ENCODE measurements at places on chromosomes 11 and 22.

- no peak for DNase-seq
Measured at GRCh38 chr11:29008481-29008880, 900.3 kb downstream of the METTL15 start.

DNA sequence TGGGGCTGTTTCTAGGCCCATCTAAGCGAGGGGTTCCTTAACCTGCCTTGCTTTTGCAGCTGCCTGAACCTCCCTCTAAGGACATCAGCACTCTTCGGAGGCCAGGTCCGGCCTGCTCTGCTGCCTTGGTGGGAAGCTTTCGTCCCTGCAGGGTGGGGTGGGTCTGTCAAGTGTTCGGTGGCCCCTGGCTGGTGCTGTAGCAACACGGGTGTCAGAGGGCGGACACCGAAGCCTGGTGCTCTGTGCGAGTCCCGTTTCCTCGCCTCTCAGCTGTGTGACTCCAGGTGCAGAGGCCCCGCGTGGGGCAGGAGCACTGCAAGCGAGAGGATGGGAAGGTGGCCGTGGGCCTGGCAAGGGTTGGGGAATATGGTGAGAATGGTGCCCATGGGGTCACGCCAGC lies 64.6 kb downstream of the CDKN1C start:
- no peak for DNase-seq

- DNase-seq, result no peak
Measured at GRCh38 chr22:38504731-38505540, 1.2 kb downstream of the DDX17 start.

GRCh38 chr11:122271137-122271536 lies 155.1 kb upstream of the BLID start:
- no peak for DNase-seq

GRCh38 chr11:117907276-117908108 lies 21.7 kb downstream of the TMPRSS13 start:
- peak; percentile 35 for DNase-seq

GRCh38 chr11:129281471-129282415 lies 89.6 kb upstream of the ARHGAP32 start:
- no peak for DNase-seq

DNA sequence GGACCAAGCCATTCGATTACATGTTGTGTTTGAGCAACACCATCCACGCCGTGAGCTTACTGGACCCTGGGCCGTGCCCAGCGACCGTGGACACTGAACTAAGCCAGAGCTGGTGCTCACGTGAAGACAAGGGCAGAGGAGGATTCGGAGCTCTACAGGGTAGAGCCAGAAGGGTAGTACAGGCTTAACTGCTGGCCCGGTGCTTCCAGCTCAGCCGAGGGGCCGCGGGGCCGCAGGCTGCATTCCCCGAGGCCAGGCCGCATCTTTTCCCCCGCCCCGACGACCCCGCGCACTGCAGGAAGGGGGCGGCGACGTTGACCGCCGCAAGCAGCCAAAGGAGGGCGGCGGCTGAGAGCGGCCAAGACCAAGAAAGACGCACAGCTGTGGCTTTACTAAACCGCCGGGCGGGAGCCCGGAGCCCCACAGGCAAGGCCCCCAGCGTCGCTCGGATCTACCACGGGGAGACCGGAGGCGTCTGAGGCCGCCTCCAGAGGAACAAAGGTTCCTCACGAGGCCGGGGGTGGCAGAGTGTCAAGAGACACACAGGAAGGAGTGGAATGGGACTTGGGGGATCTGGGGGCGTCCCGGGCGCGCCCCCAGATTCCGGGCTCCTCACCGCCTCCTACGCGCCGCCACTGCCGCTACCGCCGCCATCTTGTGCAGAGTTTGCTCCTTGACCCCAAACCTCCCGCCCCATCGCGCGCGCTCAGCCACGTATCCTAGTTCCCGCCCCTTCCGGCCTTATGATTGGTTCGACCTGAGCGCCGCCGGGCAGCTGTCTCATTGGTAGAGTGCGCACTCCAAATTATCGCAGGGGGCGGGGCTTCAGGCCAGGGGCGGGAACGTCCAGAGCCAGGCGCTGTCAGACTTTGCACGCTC lies at the start of gene GANAB:
GANAB (minus strand) TSS at position 668 of the 879 bp plus-strand sequence; CDS start at position 654, 14 bp downstream.
- peak; percentile 99 for DNase-seq

GRCh38 chr22:20615533-20616450 lies 108.4 kb downstream of the MED15 start:
- no peak for DNase-seq

DNA sequence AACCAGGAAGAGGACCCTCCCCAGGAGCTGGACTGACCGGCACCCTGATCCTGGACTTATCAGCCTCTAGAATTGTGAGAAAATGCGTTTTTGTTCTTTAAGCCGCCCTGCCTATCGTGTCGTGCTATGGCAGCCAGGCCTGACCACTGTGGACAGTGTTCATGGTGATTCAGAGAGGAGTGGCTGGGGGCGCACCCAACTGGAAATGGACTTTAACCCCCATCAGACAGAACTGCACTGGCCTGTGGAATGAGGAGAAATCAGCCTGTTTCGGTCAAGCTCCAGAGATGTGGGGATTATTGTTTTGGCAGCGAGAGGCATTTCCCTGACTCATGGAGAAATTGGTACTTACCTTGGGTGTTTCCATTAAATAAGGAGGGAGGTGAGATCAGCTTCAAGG lies 1437.8 kb downstream of the BRD1 start:
- no peak for DNase-seq

- DNase-seq, result no peak
Measured at GRCh38 chr11:35623621-35624168, 5.4 kb downstream of the FJX1 start.

GRCh38 chr11:5689551-5689983 lies at the start of gene TRIM22:
TSS of gene TRIM22 (plus strand) at chr11:5689790. CDS start at chr11:5696233, 6,443 bp downstream.
- DNase-seq, result no peak

- no peak for DNase-seq
Measured at GRCh38 chr22:34709641-34710040, 356.3 kb upstream of the ISX start.

- no peak for DNase-seq
Measured at GRCh38 chr11:33674035-33674814, 26.4 kb downstream of the C11orf91 start.

DNA sequence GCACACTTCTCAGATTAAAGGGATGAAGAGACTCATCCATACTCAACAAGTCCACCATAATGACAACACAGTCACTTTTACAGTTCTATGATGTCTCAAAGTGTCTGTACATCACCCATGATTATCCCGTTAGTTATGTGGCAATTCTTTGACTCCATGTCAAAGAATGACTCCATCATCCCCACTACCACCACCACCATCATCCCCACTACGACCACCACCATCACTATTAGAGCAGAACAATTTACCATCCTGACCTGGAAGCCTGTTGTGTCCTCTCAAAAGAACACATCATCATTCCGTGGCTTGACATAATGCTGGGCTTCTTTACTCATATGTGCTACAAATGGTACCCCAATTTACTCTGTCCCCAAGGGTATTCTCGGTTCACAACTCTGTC lies 13.7 kb downstream of the PRR5L start:
- DNase-seq, result no peak

DNA sequence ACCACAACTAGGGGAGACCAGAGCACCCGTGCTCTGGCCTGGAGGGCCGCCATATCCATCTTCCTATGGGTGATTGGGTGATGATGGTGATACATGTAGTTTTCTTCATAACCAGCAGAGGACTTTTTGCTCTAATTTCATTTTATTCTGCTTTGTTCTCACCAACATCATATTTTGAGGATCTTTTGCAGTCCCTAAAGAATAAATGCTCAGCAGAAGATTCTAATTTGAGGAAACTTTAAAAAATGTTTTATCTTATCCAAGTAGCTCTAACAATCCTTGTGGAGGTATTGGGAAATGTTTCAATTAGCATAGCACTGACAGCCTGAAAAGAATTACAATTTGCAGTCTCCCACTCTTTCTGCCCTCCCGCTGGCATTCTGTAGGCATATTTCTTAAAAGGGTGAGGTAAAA lies 544.0 kb downstream of the NTM start:
- DNase-seq, result no peak

DNA sequence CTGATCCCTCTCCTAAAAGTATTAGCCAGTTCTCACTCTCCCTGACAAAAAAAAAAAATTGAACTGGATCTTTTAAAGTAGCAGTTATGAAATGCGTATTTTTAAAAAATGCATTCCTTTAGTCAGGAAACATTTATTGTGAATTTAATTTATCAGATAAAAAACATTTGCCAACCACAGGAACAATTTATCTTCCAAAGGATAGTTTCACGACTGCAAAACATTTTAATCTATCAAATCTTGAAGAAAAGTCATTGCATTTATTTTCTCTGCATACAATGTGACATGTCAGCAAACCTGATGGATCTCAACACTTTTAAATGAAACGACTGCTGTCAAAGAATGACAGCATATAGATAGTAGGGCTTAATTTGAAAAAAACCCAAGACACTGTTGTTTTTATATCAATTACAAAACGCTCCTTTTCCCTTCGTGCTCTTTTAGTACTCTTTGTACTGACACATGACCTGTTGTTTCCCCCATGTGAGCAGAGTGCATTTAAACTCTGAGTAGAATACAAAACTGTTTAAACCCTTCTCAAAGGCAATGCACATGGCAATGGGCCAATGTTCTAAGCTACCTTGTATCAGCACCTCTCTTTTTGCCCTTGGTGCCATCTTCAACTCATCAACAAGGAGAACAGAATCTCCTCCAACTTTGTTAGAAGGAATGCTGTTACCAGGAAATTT lies 107.0 kb downstream of the ATG16L2 start:
- no peak for DNase-seq

- DNase-seq, result no peak
Measured at GRCh38 chr11:6251990-6252473, 7.6 kb upstream of the CCKBR start.

DNA sequence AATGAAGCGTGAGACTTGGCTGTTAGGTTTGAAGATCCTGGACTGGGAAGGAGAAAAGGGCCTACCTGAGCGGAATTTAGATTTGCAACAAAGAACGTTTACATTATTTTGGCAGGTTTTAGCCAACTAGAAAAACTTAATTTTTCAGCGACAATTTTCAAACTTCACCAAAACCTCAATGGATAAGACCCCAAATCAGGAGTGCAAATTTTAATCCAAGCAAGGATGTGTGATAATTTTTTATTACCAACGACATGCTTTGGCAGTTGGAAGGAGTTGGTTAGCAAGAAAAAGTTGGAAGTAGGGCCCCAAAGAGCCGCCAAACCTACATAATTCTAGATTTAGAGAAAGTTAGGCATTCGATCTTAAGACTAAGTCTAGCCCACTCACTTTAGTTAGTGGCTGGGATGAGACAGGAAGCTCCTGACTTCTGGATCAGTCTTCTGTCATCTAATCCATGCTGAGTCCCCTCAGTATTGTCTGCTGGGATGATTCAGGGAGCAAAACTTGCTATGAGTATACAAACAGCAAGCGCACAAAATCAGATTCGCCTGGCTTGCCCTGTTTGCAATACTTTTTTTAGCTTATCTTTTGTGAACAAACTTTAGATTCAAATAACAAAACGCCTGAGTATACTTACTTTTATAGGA lies 787 bp upstream of the RDX start:
- DNase-seq, result no peak

- no peak for DNase-seq
Measured at GRCh38 chr11:30488304-30488998, 97.7 kb downstream of the MPPED2 start.

- no peak for DNase-seq
Measured at GRCh38 chr11:113091481-113091780, 130.2 kb downstream of the NCAM1 start.

DNA sequence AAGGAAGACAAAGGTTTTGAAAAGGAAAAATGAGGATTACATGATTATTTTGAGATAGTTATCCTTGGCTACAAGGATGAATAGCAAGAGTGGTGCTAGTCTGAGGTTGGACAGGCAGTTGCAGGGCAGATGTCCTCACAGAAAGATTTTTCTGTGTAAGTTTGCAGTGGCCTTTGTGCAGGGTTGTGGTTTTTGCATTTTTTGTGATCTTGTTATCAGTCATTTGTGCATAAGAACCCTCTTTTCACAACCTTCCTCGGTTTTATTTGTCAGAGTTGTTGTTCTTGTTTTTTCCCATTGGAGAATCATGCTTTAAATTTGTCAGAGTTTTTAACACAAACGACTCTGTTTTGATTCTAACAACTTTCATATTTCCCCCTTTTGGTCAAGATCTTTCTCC lies 1.4 kb downstream of the CCDC134 start:
- DNase-seq, result no peak

GRCh38 chr11:115471367-115471766 lies 32.8 kb downstream of the CADM1 start:
- no peak for DNase-seq

- DNase-seq, result no peak
Measured at GRCh38 chr11:45736424-45736823, 68.5 kb upstream of the SLC35C1 start.

DNA sequence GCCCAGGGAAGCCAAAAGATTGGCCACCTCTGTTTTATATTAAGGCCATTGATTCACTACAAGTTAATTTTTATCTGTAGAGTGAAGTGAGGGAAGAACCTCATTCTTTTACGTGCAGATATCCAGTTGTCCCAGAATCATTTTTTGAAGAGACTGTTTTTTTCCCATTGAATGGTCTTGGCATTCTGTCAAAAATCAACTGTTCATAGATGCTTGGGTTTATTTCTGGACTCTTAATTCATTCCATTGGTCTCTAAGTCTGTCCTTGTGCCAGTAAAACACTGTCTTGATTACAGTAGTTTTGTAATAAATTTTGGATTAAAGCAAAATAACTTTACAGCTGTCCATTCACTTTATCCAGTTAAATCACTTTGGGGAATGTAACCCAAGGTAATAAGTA lies 26.8 kb downstream of the WBP2NL start:
- DNase-seq, result no peak

DNA sequence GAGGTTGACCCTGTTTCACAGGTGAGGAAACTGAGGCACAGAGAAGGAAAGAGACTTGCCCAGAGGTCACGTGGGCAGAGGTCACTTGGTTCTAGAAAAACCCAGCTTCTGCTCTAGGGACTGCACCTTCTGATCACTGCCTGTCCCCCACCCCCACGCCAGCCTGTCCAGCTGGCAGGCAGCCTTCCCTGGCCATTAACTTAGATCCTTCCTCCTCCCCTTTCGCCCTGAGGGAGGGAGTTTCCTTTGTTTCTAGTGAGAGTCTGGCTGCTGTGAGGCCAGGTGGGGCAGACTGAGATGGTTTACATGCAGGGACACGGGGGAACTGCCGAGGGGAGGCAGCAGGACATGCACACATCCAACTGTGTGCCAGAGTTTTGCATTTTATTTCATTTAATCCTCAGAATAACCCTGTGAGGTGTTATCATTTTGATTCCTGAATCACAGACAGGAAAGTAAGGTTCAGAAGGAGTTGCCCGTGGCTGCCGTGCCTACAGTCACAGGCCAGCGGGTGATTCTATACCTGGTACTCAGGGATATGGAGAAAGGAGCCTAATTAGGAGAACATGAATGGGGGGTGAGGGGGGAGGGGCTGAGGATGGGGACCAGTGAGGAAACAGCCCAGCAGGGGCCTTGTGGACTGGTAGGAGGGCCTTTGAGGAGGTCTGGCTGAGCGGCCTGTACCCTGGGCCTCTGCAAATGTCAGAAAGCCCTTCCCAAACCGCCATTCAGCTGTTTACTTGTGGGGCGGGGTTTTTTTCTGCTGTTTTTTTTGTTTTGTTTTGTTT lies 3.4 kb downstream of the FAM83F start:
- no peak for DNase-seq

GRCh38 chr22:33654173-33654895 lies 265.9 kb downstream of the LARGE1 start:
- no peak for DNase-seq

- DNase-seq, result peak; percentile 11
Measured at GRCh38 chr11:128157423-128158298, 429.7 kb downstream of the ETS1 start.

GRCh38 chr11:14414470-14415461 lies 55.8 kb upstream of the RRAS2 start:
- peak; percentile 20 for DNase-seq

GRCh38 chr11:68528630-68529029 lies 68.1 kb downstream of the PPP6R3 start:
- no peak for DNase-seq

Data from stimulated activated CD4-positive, alpha-beta T cell treated with anti-CD3 and anti-CD28 coated beads, Interleukin-1b, Interleukin-23, amount 100 ng/mL, for 1 hour (primary cell).